NCI-H1436 treated with DMSO at 0.1 percent for 48 hours (cell line): ENCODE measurements at places on chromosomes 6 and 20.

- no peak for DNase-seq
Observed at GRCh38 chr6:11078266-11078665, 15.4 kb upstream of the SMIM13 start.

DNA sequence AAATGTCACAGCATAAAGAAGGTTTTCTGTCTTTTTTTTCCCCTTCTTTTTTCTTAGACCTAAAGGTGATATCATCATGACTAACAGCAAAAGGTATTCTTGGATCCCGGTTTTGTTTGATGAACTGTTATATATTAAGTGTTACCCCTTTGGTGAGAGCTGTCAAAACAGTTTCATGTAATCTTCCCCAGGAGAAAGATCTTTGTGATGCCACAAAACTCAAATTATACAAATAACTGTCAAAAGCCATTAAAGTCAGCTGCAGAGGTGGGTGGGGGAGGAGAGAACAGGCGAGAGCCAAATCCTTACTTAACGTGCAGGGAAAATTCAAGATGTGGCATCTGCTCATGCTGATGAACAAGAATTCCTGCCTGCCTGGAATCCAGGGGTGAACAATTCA is 258.2 kb downstream of the BMP7 start:
- DNase-seq = no peak

GRCh38 chr6:148517470-148517869 is 174.8 kb downstream of the SASH1 start:
- no peak for DNase-seq

DNA sequence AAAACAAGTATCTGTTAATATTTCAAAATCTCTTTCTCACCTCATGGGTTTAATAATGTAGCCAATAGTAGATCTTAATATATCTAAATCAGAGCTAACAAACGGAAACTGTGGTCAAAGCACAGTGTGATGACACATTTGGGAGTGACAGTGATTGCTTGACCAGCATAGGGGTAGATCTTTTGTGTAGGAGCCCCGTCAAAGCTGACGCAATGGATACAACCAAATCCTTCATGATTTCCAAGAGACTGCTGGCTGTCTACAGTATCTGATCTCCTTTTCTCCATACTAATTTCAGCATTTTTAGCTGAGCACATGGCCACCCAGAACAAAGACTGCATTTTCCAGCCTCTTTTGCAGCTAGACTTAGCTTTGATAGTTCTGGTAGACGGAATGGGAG is 299.3 kb upstream of the ECI2 start:
- DNase-seq = no peak

- no peak for DNase-seq
Observed at GRCh38 chr6:168031411-168031971, 34.0 kb downstream of the KIF25 start.

DNA sequence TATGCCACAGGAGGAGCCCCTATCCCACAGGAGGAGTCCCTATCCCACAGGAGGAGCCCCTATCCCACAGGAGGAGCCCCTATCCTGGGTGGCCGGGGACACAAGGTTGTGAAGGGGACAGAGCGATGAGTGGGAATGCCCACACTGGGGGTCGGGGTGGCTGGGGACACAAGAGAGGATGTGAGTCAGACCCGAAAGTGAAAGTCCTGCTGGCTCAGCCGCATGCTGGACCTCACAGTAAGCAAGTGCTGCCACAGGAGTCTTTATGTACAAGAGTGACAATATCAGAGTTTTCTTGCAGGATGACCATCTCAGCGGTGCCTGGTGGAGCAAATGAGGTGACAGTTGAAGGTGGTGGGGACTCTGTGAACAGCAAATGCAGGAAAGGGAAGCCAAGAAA is 93.7 kb downstream of the PSMB1 start:
- no peak for DNase-seq

- no peak for DNase-seq
Observed at GRCh38 chr20:24746351-24746685, 202.8 kb upstream of the CST7 start.
